ENCODE measurements at places on chromosomes 2 and 18. TPM values are rescaled to one million over a fixed set of nuclear protein-coding genes. Genes with fewer than 3 reads are reported as not detected.

- no peak for DNase-seq
Observed at GRCh38 chr2:119463990-119464389, 32.3 kb downstream of the TMEM37 start.

DNA sequence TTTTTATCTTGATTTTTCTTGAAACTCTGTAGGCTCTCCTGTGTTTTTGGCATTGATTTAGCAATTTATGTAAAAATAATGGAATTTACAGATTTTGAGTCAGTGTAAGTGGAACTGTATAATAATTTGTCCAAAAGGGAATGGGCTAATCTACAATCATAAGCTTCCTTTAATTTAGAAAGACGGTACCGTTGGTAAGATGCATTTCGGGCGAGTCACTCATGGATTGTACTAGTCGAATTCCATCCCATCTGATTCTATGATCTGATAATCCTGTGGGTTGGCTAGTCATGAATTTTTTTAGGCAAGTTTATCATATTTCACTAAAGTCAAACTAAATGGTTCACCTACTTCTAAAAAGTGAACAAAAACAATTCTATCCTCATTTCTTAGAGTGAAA is 133.4 kb downstream of the ZNF407 start:
- DNase-seq: peak; percentile 42

- no peak for DNase-seq
Observed at GRCh38 chr2:188416367-188416766, 124.7 kb downstream of the GULP1 start.

- DNase-seq: no peak
Observed at GRCh38 chr2:64841461-64841860, 147.7 kb upstream of the SLC1A4 start.

GRCh38 chr2:110876167-110876999 is 144.0 kb downstream of the ACOXL start:
- no peak for DNase-seq

DNA sequence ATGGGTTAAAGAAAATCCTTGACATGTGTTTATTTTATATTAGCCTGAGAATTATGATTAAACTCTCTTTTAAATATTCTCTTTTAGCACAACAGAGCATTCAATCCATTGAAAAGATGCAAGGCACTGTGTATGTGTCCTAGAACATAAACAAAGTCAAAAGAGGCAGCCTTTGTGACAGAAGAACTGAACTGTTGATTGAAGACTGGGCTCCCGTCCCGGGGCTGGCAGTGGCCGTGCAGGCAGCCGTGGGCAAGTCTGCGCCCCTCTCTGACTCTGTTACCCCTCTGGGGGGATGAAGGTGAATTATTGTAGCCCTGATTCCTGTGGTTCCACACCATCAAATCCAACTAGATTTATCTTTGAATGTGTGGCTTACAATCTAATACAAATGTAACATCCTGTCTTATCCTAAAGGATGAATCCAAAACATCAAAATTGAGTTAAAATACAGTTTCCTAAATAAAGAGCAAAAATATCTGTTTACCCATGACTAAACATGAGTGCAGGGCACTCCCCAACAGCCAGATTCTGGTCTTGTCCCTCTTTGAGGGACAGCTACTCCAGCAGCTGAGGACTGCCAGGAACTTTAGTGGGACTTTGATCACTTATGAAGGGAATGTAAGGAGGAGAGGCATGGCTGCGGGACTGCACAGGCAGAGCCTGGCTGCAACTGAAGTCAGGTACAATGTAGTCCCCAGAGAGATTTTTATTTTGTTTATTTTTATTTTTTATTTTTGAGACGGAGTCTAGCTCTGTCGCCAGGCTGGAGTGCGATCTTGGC is 37.3 kb upstream of the SH3BP4 start:
- no peak for DNase-seq

DNA sequence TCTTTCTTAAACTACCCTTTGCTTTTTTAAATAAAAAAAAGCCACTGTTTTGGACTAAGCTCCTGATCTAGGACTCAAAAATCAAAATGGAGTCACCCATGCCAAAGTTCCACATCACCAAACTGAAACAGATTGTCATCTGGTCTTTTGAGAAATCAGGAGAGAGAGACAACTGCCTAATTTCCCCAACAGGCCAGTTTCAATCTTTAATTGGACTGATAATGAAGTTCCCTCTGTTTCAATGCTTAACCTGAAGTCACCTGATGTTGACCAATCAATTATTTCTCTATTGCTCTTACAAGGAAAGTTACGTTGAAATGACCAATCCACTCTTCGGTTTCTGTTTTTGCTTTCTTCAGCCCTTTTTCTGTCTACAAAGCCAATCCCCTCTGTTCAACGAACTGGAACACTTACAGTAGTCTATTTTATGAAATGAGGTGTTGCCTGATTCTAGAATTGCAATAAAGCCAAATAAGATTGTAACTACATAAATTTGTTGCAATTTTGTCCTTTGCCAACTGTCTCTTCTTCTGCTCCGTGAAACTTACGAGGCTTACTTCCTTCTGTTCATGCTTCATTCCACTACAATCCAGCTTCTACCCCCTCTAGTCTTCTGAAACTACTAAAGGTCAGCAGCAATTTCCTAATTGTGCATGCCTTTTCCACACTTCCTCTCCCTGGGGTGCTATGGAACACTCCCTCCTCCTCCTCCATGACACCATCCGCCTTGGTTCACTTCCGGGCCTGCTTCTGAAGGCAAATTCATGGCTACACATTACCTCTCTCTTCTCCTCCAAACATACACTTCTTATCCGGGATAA is 95.2 kb upstream of the CD302 start:
- DNase-seq: no peak

GRCh38 chr2:11750917-11751316 is 4.5 kb downstream of the LPIN1 start:
- no peak for DNase-seq

- DNase-seq: no peak
Observed at GRCh38 chr2:42164046-42164445, 5.1 kb upstream of the EML4 start.

DNA sequence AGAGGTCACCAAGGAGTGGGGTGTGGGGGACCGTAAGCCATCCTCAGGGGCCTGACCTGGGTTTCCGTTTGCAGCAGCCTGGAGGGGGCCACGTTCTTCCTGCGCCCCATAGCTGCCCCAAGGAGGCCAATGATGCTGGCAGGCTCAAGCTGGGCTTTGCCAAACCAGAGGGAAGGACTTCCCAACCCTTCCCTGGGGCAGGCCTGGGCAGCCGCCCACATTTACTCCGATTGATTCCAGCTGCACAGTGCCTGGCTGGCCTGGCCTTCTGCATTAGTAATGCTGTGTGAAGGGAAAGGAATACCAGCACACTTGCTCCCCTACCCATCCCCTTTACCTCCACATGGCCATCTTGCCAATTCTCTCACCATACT is 360.6 kb upstream of the SLC14A2 start:
- no peak for DNase-seq

DNA sequence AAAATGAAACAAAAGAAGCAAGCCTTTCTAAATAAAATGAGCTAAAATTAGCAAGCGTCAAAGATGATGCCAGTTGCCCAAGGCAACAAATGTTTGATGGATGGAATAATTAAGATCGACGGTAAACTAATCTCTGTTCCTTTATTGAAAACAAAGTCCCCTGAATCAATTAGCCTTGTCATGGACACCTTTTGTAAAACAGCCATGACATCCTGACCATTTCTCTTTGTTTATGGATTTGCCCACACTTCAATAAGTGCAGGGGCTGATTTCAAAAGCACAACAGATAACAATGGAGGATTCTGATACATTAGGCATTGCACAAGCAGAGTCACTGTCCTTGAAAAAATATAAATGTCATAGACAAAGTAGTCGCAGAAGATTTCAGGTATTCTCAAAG is 160.1 kb upstream of the HNRNPA3 start:
- no peak for DNase-seq

DNA sequence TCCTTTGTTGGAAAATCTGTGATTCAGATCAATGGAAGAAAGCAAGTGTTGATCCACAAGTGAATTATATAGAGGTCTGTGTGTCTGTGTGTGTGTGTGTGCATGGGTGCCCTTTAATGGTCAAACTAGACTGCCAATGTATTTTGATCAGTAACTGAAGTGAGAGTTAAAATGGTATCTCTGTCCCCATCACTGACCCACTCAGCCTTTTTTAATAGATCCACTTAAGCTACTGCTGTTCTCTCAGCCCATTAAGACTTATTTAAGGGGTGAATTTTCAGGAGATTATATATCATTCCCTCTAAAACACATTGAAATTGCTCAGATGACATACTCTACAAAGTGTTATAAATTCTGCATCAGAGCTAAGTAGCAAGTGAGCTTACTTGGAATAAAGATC is 193.7 kb upstream of the SIX3 start:
- DNase-seq: no peak

GRCh38 chr18:25169701-25170100 is 182.3 kb downstream of the ZNF521 start:
- DNase-seq: no peak

GRCh38 chr2:226795281-226796011 is 4.2 kb downstream of the IRS1 start:
- DNase-seq: peak; percentile 61

- no peak for DNase-seq
Observed at GRCh38 chr2:161426922-161427663, 11.0 kb downstream of the TBR1 start.

DNA sequence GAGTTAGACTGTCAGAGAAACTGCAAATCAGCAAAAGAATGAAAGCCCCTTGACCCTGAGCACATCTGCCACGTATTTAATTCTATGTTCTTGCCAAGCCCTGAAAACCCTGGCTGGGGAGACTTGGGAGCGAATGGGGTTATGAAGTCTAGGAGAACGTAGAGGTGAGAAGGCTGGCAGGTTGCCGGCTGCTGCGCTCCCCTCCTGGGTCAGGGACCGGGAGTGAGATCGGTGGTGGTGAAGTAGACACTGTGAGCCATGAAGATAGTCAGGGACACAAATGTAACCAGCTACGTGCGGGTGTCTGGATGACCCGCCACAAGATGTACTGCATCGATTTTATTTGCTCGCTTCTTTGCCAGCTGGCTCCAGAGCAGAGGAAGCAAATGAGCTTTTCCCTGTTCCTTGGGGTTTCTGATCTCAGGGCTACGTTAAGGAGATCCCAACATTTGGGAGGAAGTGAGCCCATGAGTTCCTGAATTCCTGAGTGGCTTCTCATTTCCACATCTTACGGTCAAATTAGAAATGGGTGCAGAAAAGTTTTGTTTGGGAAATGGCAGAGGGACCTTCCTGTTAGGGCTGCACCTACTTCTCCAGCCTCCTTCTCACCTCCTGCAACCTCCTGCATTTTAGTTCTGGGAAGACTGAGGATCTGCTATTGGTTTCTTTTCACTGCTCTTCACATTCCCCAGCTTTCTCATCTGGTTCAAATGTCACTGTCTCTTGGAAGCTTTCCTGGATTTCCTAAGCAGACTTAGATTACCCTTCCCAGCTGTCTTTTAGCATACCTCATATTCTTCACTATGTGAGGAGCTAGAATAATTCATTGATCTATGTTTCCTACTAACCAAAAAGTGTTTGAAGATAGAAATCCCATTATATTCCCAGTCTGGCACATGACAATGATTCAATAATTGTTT is 360.6 kb downstream of the ZNF521 start:
- DNase-seq: no peak

- no peak for DNase-seq
Observed at GRCh38 chr18:35497027-35497369, 762 bp downstream of the INO80C start.

DNA sequence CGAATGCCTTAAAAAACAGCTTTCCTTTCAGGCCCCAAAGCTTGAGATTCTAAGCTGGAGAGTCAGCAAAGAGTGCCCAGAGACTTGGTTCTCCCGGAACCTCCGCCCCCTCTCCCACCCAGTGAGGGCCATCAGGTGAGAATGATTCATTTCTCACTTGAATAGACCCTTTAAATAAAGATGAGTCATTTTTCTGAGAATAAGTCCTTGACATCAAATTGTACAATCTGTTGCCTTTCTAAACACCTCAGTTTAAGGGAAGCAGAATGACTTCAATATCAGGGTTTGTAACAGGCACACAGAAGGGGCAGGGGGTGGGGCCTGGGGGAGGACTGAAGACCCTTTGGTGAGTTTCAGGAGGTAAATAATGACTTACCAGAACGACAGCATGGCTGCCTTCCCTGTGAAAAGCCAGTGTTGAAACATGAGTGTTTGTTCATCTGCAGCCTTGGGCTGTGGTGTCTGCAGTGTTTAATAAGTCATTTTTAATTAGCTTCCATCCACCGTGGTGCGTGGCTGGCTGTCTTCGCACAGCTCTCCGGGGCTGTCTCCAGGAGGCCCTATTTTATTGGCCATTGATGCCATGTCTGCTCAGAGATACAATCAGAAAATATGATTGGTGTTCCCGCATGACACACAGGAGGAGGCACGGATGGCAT is 134.9 kb upstream of the ZNF236 start:
- DNase-seq: no peak

DNA sequence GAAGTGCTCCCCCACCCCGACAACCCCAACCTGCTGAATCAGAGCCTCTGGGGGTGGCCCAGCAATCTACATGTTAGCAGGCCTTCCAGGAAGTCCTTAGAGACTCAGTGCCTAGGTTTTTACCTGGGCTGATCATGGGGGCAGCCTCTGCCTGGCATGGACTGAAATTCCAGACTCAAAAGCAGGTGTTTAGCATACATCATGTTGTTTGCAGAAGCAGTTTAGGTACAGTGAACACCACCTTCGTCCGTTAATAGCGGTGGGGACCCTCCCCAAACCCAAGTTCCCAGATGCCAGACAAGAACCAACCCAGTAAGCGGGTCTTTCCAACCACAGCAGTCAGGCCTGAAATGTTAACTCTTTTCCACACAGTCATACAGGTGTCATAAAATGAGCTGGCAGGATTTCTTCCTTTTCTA is 26.4 kb upstream of the GALR1 start:
- no peak for DNase-seq

GRCh38 chr2:240213476-240214421 is 73.3 kb upstream of the OTOS start:
- DNase-seq: no peak

DNA sequence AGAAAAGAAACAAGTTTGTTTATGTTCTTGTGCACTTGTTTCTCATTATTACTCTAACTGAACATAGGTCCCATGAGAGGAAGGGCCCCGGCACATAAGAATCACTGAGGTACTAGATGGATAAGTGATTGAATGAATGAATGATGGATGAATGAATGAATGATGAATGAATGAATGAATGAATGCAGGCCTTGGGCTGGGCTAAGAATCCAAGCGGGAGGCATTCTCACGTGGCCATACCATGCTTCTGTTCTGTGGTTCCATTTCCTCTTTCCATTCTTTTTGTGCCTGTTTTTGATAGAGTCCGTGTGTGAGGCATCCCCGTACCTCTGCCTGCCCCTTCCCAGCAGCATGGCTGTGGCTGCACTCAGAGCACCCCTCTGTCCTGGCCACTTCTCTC is 94.8 kb downstream of the SH3BP4 start:
- no peak for DNase-seq

Gene PTH2R
- total RNA-seq: not detected

Gene MEP1B
- not detected for total RNA-seq

Gene NOL4
- not detected for total RNA-seq

Gene CD207
- not detected for total RNA-seq

Gene PLEKHH2
- 4.5 TPM for total RNA-seq

Gene EMX1
- total RNA-seq: not detected

Gene AFF3
- 0.18 TPM for total RNA-seq

Gene GALNT5
- 1.7 TPM for total RNA-seq

Gene C2orf72
- 0.41 TPM for total RNA-seq

Gene PNKD
- 57.7 TPM for total RNA-seq

Gene AGXT
- total RNA-seq: not detected

Gene MYCN
- 3.7 TPM for total RNA-seq

Gene GPR55
- total RNA-seq: 2.6 TPM

Gene ASAP2
- total RNA-seq: 12.9 TPM

Gene HOXD11
- total RNA-seq: not detected

Gene GALNT3
- 2.2 TPM for total RNA-seq
